ENCODE measurements at places on chromosomes 7 and 10.

- no peak for DNase-seq
Observed at GRCh38 chr10:44990965-44991364, 9.8 kb upstream of the ZNF22 start.

DNA sequence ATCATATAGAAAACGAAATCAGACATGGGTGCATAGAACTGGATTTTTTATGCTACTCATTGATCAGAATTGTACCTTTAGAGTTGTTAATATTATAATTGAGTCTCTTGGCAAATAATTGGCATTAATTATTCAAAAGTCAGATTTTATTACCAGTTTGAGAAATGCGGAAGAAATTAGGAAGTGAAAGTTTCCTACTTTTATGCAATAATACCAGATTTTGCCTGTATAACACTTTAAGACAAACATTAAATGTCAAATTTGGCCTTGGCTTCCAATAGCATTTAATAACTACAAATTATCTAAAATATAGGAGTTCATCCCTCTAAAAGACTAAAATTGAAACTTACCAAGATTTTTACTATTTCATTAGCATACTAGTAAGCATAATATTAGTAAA is 6.8 kb upstream of the TFEC start:
- DNase-seq, result no peak

GRCh38 chr10:33005322-33006301 is 47.6 kb upstream of the ITGB1 start:
- DNase-seq, result peak; percentile 9

GRCh38 chr7:1550846-1551155 is 5.2 kb downstream of the TMEM184A start:
- DNase-seq, result no peak

GRCh38 chr7:108441392-108441955 is 14.8 kb downstream of the NRCAM start:
- no peak for DNase-seq

GRCh38 chr7:38147005-38147404 is 31.0 kb upstream of the STARD3NL start:
- DNase-seq, result no peak

- no peak for DNase-seq
Observed at GRCh38 chr10:66999762-67000545, 74.1 kb downstream of the LRRTM3 start.

DNA sequence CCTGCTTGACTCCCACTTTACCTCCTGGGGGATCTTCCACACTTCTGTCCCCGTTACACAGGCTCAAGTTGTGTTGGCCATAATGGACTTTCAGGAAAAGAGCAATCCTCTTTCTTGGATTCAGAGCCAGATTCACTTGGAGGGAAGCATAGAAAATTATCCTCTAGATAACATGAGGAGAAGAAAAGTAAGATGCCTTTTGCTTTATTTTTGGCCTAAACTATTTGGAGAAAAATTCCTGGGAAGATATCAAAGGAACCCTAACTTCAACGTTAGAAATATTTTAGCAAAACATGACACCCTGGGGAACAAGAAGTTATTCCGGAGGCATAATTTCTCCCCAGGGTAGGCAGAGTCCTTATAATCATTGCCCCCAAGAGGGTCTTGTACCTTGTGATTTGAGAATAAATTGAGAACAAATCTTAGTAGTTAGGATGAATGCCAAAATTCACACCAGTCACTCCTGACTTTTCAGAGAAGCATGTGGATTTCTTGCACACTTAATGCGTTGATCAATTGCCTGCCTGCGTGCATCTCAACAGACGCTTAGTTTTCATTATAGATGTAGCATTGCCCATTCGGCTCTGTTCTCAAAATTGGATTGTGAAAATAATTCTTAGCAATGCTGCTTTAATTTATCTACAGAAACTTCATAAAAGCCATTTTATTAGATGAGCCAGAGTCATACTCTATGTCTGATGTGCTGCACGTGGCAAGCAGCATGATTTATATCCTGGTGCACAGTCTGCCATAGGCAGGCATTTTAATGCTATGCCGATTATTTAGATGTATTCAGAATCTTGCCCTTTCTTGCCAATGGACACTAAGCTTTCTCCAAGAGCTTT is 224.4 kb downstream of the C7orf25 start:
- no peak for DNase-seq

DNA sequence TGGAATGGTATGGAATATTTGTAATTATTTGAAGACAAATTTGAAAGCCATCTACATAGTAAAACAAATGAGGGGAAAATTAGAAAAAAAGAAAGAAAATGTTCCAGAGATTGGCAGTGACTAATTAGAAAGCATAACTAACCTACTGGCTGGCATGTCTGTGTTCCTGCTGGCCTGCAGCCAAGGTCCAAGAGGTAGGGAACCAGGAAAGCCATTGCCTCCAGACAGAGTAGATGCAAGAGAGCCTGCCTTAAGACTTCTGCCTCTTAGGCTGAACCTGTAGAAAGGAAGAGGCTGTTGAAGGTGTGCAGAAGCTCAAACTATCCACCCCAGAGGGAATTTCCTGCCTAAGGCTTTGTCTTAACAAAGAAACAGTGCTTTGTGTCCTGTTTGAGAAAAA is 982.0 kb downstream of the SORCS1 start:
- no peak for DNase-seq

- peak; percentile 56 for DNase-seq
Observed at GRCh38 chr10:788796-789748, 99.6 kb upstream of the DIP2C start.

DNA sequence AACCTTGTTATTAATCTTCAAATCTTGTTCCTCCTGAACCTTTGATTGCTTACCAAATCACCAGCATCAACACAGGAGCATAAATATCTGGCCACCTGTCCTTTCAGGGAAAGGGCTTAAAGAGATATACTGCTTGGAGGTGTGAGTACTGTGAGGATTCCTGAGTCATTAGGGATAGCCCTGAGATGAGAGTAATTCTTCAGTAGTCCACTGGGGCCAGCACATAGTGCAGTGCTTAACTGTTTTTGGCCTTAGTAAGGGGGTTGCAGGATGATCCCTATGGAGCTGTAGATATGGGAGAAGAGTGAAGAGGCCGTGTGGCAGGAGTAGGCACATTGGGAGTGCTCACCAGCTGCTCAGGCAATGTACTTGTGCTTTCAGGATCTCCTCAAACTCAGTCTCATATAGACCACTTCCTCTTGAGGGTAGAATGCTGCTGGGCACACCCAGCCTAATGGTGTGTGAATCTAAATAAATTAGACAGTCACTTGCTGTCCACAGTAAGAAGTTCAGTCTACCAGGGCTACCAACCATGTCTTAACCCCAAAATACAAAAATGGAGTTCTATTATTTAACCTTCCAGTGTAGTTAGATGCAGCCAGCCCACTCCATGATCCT is 26.5 kb upstream of the GPR141 start:
- no peak for DNase-seq

DNA sequence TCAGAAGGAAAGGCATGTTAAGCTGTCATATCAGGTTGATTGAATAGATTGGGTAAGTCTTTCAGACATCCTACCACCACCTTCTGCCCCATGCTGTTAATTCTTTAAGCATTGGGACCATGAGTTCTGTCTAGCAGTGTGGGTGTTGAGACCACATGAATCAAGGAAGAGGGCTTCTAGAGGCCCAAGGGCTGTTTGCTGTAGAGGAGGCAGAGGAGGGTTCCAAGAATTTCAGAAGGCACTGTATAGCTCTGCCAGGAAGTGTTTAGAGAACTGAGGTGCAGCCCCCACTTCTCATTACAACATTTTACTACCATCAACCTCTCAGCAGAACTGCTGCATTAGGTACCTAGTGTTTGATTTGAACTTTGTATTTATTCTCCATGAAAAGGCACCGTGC is 720.2 kb downstream of the AUTS2 start:
- no peak for DNase-seq

- no peak for DNase-seq
Observed at GRCh38 chr7:1741751-1742554, 71.9 kb downstream of the ELFN1 start.

GRCh38 chr10:73368238-73368637 is 9.6 kb upstream of the CFAP70 start:
- no peak for DNase-seq

DNA sequence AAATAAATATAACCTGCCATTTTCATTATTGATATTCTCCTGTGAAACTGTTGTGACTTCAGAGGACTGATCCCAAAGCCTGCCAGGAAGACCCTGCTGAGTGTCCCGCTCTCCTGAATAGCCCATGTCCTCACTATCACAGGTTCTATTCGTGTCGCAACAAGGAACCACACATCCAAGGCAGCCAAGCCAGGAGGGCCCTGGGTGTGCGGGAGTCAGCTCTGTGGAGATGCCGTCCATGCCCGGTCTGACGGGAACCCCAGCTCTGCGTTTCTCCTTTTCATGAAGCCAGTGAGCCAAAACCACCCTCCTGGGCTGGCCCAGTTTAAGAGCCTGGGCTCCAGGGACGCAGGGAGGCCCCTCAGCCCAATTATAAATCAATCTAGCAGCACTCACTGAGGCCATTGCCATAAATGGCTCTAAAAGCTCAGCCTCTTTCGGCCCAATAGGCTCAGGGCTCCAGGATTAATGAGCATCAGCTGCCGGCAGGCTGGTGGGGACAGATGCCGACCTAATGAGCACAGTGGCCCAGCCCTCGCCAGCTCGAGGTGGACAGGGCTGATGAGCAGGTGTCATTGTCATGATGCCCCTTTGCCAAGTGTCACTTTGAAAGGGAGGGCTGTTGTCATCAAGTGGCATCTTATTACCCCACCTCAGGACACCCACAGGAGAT is 177.9 kb downstream of the PLXNA4 start:
- no peak for DNase-seq

DNA sequence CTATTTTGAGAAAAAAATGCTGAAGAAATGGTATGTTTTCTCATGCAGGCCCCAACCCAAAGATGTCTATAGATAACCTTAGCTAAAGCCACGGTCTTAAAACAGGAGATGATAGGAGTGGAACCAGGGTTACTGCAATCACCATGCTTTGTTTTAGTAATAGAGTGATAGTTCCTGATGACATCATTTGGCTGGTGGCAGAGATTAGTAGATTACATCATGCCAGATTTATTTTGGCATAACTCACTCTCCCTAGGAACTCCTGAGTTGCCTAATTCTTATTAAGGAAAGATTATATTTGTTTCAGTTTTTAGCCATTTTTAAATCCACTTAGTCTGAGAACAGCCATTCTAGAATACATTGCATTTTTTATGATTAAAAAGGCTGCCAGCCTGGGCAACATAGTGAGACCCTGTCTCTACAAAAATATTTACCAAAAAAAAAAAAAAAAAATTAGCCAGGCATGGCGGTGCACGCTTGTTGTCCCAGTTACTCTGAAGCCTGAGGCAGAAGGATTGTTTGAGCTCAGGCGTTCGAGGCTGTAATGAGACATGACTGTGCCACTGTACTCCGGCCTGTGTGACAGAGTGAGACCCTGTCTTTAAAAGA is 17.8 kb downstream of the ENO4 start:
- DNase-seq, result no peak

- no peak for DNase-seq
Observed at GRCh38 chr7:98654524-98655272, 37.6 kb downstream of the NPTX2 start.

DNA sequence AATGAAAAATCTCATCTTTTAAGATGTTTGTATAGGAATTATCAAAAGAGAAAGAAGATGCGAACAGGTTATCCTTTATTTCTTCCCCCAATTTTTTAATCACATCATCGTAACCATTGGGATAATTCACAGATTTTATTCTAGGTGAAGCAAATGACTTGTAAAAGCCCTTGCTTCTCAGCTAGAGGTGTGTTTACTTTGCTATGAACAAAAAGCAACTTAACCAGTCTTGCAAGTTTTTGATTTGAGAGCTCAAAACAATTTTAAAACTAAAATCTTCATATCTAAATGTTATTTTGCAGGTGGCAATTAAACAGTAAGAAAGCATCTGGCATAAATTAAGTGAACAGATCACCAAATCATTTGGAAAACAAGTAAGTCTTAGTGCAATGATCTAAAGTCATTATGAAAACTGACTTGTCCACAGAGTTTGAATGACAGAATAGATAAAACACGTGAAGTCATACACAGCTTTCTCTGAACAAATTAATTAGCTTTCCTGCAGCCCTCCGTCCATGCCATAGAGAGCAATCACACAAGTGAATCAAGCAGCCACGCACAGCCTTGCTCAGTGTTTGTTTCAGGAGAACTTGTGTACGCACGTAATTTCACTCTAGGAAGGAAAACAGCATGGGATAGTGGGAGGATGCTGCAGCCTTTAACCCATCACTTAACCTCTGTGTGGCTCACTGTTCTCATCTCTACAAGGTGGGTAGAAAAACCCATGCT is 85.0 kb upstream of the ZNF800 start:
- DNase-seq, result no peak

DNA sequence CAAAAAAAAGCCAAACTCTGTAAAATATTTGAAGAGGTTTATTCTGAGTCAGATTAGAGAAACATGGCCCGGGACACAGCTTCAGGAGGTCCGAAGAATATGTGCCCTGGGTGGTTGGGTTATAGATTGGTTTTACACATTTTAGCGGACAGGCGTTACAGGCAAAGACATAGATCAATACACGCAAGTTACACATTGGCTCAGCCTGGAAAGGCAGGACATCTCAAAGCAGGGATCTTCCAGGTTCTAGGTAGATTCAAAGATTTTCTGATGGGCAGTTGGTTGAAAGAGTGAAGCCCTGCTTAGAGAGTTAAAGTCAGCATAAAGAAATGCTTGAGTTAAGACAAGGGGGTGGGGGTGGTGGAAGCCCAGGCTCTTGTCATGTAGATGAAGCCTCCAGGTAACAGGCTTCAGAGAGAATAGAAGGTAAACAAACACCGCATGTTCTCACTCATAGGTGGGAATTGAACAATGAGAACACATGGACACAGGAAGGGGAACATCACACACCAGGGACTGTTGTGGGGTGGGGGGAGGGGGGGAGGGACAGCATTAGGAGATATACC is 464.3 kb upstream of the ADARB2 start:
- no peak for DNase-seq

GRCh38 chr7:27145165-27145913 is 1.9 kb upstream of the HOXA5 start:
- DNase-seq, result no peak

DNA sequence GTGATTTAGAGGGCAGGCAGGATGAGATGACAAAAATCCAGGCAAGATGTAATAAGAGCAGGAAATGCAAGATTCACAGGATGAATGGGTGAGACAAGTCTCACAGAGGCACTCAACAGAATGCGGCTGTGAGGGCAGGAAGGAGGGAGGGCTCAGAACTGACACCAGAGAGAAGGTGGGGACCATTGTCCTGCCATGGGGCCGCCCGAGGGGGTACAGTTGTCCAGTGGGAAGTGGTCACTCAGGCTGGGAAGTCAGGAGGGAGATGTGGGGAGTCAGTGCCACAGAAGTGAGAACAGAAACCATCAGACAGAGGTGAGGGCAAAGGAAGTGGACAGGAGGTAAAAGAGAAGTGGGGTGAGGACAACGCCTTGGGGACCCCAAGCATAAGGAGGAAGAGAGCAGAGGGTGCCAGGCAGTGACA is 8.9 kb downstream of the HIP1 start:
- no peak for DNase-seq

Data from amygdala (tissue), 56 donors.